GM12891 (cell line): ENCODE measurements at places on chromosomes 7 and 10.

GRCh38 chr10:43105102-43105955, 28.5 kb downstream of the RET start:
- DNase-seq = peak; percentile 95

GRCh38 chr7:116334555-116334954, 124.2 kb downstream of the TES start:
- DNase-seq = no peak

- no peak for DNase-seq
Measured at GRCh38 chr10:30862486-30862885, 169.2 kb downstream of the ZNF438 start.

DNA sequence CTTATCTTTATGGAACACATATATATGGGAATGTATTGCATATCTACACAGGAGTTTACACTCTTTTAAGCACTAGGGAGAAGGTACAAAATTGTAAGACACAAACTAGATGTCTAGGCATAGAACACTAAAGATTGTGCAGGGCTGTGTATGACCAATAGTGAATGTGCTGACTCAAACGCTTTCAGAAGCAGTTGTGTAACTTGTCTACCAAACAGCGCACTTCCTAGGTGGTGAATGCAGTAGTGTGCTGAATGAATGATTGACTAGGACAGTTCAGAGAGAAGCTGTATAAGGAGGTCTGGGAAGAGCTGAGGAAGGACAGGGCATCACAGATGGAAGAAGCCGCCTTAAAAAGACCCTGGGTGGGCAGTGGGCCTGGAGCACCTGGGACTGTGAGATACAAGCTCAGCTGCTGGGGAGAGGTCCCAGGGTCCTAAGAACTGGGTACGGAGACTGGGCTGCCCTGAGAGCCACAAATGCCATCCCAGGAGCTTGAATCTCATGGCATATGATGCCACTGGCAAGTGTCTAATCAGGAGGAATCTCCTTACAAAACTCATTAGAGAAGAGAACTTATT, 14.2 kb downstream of the CLRN3 start:
- DNase-seq = no peak

GRCh38 chr10:24857031-24857725, 95.2 kb downstream of the PRTFDC1 start:
- no peak for DNase-seq

DNA sequence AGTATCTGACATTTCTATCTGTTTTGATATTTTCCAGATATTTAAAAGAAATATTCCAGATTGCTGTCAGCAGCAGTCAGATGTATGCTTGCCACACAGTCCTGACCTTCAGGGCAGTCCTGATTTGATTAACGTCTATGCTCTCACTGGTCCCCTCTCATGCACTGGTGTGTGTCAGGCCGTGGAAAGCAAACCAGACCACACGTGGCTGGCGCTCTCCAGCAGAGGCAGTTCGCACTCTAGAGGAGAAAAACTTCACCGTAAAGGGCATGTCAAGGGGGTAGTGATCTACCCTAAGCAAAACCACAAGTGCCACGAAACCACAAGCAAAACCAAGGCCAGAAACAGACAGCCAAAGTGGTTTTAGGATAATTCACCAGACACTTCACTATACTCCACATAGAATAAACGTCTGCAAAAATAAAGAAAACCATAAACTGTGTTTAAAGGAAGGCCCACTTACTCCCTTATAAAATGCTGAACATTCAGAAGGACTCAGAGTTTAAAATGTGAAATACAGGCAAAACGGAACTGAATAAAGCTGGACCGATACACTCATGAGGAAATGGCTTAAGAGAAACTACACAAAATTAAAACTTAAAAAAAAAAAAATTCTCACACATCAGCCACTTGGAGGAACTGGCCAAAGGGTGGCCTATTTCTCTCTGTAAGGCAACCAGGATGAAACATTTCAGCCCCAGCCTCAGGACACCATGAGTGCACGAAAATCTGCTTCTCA, 26.4 kb downstream of the PARP12 start:
- DNase-seq = no peak

DNA sequence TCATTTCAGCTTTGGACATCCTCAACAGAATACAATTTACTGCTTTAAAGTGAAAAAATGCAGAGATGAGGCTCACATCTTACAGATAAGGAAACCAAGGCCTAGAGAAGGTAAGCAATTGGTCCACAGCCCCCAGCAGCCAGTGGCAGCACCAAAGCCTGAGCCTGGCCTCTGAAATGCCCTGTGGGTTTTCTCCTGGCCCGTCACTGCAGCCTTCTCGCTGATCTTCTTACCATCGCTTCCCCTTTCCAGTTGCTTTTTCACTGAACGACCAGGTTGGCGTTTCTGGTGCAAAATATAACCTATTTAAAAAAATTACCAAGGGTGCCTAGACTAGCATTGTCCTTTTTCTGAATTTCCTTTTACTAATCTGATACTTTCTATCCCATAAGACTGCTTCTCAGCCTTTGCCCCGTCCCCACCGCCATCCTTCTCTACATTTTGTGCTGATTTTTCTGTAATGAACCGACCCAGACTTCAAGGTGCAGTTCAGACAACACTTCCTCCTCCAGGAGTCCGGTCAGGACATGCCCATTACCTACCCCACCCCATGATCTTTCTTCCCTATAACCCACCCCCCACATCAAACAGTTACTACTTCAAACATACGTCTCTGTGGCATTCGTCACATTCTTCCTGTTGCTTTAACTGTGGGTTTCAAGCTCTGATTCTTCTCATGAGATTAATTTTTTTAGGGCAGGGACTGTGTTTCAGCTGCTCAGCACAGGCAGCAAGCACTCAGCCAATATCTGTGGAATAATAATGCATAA, 289.4 kb downstream of the DNAJB6 start:
- no peak for DNase-seq

- no peak for DNase-seq
Measured at GRCh38 chr7:53800746-53801145, 741.4 kb upstream of the VSTM2A start.

DNA sequence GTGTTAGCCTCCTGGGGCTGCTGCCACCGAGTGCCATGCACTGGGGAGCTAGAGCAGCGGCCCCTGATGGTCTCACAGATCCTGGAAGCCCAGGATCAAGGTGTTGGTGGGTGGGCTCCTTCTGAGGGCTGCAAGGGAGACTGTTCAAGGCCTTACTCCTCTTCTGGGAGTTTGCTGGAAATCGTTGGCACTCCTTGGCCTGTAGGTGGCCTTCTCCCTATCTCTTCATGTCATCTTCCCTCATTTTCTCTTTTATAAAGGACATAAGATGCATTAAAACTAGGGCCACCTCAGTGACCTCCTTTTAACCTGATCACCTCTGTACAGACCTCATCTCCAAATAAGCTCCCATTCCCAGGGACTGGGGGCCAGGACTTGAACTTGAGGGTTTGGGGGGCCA, 27.0 kb upstream of the ZNF862 start:
- no peak for DNase-seq

- DNase-seq = no peak
Measured at GRCh38 chr10:47183704-47184041, 116.3 kb upstream of the GDF10 start.

DNA sequence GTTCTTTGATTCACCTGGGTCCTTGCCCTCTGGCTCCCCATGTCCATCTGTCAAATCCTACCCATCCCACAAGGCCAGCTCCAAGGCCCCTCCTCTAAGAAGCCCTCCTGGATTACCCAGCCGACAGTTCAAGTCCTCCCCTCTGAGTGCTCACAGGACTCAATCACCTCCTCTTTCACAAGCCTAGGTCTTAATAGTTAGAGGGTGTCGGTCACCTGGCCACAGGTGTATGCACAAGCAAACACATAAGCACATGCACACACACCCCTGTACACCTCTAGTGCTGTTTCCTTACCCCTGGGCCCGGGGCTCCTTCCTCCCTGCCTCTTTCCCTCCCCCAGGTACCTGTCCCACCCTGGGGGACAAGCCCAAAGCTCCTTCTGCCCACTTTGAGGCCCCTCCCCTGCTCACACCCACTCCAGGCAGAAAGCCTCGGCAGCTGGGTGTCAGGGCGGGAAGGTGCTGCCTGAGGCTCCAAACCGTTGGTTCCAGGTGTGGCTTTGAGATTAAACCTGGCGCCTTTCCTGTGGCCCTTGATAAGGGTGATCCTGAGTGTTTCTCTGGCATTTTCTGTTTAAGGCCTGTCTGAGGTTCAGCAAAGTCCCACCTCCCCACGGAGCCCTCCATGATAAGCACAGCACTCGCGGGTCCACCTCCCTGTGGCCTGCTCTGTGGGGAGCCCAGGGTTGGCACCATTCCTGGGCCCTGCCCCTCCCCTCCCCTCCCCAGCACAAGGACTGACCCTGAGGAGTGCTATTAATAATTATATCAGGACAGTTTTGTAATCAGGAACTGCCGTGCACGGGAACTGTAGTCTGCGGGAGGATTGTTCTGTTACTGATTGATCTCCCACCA, 14.6 kb upstream of the AQP1 start:
- DNase-seq = no peak

DNA sequence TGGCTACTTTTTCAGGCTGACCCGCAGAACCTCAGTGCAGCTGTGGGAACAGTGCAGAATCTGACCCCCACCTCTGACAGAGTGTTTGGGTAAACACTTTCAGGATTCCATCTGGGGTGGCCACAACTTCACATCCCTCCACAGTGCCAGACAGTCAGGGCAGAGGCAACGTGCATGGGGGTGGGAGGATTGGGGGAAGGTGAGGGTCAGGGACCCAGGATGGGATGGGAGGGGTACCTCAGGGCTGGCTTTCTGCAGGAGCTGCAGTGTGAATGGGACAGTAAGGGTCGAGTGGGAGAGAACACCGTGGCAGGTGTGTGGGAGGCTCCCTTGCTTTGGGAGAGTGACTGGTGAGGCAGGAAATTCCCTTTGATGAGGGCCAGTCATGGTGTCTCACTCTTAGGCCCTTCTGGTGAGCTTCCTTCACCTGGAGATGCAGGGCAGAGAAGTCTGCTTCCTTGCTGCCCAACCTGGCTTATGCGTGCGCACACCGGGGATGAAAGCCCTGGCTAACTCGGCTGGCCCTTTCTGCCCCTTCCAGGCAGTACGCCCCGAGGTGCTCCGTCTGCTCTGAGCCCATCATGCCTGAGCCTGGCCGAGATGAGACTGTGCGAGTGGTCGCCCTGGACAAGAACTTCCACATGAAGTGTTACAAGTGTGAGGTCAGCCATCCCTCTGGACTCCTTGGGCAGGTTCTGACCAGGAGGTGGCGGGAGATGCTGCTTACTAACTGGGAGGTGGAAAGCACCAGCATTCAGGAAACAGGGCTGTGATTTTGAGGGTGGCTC, 8.4 kb downstream of the ZYX start:
- no peak for DNase-seq

GRCh38 chr7:95693551-95694333, 78.6 kb upstream of the DYNC1I1 start:
- no peak for DNase-seq

DNA sequence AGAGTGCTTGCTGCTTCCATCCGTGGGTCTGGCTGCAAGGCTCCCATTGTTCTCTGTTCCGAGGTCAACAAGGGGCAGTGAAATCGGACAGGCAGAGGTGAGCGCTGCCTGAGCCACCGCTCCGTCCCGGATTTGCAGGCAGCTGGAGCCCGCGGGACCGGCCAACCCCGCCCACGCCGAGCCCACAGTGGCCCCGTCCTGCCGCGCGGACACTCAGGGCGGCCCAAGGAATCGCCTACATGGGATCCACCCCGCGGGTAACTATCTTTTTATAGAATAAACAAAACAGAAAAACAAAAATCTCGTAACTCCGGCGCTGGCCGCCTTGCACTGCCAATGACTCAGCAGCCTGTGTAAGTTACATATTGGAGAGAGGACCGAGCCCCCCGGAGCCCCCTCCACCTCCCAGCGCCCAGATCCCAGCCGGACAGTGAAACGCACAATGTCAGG, 1.9 kb downstream of the BNIP3 start:
- DNase-seq = no peak

GRCh38 chr7:80882213-80882801, 36.5 kb downstream of the SEMA3C start:
- DNase-seq = no peak

DNA sequence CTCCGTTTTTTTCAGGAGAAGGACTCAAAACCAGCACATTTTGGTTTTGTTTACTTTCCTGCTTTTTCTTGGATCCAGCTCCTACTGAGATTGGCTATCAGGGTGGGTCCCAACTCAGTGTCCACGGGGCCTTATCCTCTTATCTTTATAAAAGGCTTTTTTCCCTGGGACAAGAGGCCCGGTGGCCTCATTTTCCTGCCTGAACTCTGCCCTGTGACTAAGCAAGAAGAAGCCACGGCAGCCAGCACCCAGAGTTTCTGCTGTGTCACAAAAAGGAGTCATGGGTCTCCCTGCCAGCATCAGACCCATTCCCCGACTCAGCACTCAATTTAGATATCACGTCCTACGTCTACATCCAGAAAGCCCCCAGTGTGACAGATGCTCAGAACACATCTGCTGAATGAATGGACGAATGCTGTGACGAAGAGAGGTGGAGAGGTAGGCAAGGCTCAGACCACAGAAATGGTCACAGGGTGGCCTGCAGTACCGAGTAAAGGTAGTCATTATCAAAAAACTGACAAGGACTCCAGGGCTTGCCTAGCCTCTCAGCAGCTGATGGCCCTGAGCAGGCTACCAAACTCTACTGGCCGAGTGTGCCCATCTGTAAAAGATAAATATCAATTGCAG, 16.7 kb downstream of the DLG5 start:
- DNase-seq = no peak

- no peak for DNase-seq
Measured at GRCh38 chr7:25402532-25402931, 174.2 kb upstream of the NPVF start.

GRCh38 chr7:6691609-6692106, 15.1 kb downstream of the ZNF12 start:
- no peak for DNase-seq

GRCh38 chr7:55026086-55026790, 7.4 kb downstream of the EGFR start:
- no peak for DNase-seq

DNA sequence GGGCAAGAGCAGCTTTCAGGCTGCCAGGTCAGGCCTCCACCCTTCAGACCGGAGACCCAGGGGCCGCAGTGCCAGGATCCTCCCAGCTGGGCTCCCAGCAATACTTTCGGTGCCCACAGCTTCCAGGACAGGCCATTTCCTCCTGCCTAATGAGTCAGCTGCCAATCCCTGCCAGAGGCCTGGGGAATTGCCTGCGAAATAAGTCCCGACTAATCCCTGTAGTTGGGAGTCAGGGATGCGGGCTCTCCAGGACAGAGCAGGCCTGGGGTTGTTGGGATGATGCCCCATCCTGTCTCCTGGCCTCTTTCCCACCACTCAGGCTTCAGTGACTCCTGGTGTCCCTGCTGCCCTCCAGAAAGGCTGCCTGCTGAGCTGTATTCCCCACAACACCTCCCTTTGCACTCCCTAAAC, 143.5 kb upstream of the UNC5B start:
- no peak for DNase-seq

DNA sequence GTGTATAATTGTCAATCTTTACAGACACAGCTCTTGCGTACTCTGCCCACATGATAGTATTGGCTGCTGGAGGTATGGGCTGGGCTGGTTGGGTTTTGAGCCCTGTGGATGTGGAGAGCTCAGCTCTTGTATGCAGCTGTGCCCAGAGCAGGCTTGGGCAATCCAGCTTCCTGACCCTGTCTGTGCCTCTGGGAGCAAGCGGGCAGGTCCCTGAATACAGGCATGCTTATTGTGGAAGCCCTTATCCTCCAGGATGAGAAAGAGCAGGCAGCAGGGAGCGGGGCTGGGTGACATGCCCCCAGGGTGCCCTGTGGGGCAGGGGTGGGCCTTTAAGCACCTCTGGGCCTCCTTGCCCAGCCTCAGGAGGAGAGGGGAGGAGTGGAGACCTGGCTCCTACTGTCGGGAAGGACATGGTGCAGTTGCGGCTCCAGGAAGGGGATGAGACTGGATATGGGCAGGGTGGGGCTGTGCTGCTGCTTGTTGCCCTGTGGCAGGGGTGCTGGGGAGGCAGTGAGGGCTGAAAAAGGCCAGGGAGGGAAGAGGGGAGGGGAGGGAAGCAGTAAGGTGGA, 32.7 kb upstream of the SH2D4B start:
- DNase-seq = no peak
